Stimulated activated CD8-positive, alpha-beta memory T cell treated with anti-CD3 and anti-CD28 coated beads, Interleukin-2, amount 100 ng/mL, for 1 hour (primary cell): ENCODE measurements at places on chromosomes 16 and 17.

GRCh38 chr17:78883533-78884131 lies 19.4 kb downstream of the CEP295NL start:
- no peak for DNase-seq

- no peak for DNase-seq
These were observed 43.3 kb downstream of the MGAT5B start for GRCh38 chr17:76911299-76912017.

DNA sequence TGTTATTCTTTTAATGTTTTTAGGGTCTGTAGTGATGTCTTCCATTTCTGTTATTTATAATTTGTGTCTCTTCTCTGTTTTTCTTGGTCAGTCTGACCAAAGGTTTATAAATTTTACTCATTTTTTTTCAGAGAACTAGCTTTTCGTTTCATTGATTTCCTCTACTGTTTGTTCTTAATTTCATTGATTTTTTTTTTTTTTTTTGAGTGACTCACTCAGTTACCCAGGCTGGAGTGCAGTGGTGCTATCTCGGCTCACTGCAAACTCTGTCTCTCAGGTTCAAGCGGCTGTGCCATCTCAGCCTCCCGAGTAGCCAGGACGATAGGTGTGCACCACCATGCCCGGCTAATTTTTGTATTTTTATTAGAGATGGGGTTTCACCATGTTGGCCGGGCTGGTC lies 12.6 kb upstream of the UBTF start:
- DNase-seq: no peak

GRCh38 chr17:13635951-13636350 lies 34.2 kb upstream of the HS3ST3A1 start:
- no peak for DNase-seq

DNA sequence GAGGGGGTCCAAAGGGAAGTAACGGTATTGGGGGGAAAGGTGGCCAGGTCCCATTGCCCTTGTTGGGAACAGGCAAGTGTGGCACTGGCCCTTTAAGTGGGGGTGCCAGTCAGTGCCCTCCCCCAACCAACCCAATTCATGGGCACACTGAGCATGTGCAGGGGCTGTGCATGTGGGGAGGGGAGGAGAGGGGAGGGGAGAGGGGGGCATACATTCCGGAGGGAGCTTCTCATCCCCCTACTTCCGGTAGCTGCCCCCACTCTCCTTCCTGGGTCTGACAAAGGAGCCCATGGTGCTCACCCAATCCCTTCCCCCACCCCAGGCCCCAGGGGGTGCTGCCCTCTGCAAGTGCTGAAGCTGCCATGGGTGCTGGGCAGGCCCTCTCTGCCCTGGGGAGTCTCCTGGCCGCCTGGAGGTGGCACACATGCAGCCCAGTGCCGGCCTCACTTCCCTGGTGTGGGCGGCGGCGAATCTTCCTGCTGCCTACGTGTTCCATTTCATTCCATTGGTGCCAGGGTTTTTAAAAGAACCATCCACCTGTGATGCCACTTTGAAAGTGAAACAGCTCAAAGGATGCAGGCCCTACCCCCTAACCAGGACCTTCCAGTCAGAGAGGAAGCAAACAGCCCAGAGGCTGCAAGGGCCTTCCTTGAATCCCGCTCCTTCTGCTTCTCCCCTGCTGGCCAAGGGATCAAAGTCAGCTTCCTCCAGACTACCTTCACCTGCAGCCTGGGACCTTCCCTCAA lies 11.0 kb downstream of the HEXIM2 start:
- no peak for DNase-seq

GRCh38 chr17:32484041-32484461 lies 2.7 kb upstream of the CDK5R1 start:
- DNase-seq: no peak

- no peak for DNase-seq
These were observed at the start of gene FOXC2 for GRCh38 chr16:86566601-86566965. TSS of gene FOXC2 (plus strand) at chr16:86566829. CDS start at chr16:86567336, 507 bp downstream.

GRCh38 chr17:36849871-36850348 lies 87.4 kb upstream of the LHX1 start:
- DNase-seq: no peak

GRCh38 chr16:83520596-83520995 lies 287.2 kb upstream of the HSBP1 start:
- no peak for DNase-seq

DNA sequence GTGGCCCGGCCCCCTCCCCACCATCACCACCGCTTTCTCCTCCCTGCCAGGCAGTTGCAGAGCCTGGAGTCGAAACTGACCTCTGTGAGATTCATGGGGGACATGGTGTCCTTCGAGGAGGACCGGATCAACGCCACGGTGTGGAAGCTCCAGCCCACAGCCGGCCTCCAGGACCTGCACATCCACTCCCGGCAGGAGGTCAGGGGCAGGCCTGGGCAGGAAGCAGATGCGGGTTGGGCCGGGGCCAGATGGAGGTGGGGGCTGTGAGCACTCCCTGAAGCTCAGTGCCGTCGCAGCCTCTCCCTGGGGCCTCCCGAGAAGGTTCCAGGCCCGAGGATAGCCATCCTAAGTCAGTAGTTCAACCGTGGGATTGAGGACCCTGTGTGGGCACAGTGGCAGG lies 14.2 kb upstream of the ADGRG3 start:
- no peak for DNase-seq

DNA sequence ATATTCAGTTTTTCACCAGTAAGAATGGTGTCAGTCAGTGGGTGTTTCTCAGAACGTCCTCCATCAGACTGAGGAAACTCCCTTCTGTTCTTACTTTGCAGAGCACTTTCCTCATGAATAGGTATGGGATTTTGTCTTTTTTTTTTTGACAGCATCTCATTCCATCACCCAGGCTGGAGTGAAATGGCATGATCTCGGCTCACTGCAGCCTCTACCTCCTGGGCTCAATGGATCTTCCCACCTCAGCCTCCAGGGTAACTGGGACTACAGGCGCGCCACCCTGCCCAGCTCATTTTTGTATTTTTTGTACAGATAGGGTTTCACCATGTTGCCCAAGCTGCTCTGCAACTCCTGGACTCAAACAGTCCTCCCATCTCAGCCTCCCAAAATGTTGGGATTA lies 130.3 kb downstream of the ZNF778 start:
- no peak for DNase-seq

- no peak for DNase-seq
These were observed 388.1 kb upstream of the GOT2 start for GRCh38 chr16:59122262-59122537.

GRCh38 chr17:74133740-74134139 lies 69.7 kb upstream of the RPL38 start:
- no peak for DNase-seq

- no peak for DNase-seq
These were observed 46.1 kb upstream of the NLRP1 start for GRCh38 chr17:5630434-5630833.

DNA sequence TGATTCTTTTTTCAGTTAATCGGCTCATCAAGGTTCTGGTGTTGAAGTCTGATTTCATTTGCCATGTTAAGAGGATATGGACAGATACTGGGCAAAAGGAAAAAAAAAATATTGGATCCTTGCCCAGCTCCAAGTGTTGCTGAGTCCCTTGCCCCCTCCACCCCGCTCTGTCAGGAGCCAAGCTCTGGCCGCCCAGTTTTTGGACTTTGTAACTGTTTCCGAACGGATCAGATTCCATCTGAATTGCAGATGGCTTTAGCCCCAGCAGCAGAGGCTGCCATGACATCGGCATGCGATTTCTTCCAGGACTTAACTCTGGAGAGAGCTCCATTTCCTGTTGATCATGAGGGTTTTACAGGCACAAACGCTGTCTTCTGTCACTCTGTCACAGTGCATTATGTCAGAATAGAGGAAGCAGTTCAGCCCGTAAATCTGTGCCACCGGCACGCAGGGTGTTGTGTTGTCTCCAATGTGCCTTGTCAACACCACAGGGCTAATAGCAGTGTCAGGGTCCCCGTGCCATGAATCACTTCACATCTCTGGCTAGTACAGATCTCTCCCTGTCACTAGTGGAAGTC lies 615.6 kb downstream of the MAF start:
- DNase-seq: no peak

GRCh38 chr17:78971756-78972506 lies 7.8 kb downstream of the LGALS3BP start:
- no peak for DNase-seq

DNA sequence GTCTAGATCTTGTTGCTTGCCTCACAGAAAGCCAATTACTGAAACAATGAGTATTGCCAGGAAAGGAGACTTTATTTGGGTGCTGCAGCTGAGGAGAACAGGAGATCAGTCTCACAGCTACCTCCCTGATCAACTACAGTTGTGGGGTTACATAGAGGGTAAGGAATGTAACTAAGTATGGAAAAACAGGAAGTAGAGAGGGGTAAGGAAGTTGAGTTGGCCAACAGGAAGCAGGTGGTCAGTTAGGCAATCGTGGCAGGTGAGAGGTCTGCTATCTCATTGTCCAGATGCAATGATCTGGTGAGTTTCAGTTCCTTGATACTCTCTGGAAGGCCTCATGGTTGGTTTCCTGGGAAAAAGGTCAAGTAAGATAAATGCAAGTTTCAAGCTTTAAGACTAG lies 333.1 kb upstream of the GOT2 start:
- no peak for DNase-seq

DNA sequence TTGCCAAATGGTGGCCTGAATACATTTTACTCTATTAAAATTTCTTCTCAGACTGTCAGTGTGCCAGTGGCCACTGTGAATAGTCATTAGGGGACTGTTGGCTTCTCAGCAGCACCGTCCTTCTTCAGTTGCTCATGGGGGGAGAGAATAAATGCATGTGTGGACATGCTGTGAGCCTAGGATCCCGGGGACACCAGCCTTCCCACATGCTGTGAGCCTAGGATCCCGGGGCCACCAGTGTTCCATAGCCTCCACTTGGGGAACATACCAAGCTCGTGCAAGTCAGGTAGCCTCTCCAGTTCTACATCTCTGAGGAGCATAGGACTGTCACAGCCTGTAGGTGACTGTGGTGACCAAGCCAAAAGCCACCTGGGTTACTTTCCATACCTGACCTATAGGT lies 51.5 kb downstream of the BANP start:
- no peak for DNase-seq

GRCh38 chr17:59811209-59811608 lies 81.5 kb downstream of the TUBD1 start:
- no peak for DNase-seq

DNA sequence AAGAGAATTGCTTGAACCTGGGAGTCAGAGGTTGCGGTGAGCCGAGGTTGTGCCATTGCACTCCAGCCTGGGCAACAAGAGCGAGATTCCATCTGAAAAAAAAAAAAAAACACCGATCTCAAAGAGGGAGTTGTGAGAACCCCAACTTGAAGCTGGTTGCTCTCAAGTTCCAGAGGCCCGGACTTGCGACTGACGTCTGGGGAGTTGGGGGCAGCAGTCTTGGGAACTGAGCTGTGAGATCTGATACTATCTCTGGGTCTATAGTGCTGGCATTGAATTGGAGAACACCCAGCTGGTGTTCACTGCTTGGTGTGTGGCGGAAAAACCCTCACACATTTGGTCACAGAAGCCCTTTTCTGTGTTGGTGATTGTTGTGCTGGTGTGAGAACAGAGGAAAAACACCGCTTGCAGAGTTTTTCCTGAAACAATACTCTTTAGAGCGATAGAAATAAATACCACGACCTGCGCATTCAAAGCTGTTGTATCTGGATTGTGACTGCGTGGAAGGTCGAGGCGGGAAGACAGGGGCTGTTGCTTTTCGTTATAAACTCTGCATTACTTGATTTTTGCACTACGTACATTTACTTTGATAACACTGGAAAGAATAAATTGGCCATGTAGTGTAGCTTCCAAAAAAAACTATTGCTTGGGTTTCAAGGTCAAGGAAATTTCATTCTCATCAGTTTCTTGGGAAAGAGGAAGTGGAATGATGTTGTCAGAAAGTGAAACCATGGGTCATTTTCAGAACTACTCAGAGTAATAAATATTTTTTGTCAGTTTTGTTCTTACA lies 8.8 kb downstream of the SCIMP start:
- DNase-seq: no peak

- DNase-seq: no peak
These were observed 25.2 kb downstream of the C17orf67 start for GRCh38 chr17:56808503-56808902.

DNA sequence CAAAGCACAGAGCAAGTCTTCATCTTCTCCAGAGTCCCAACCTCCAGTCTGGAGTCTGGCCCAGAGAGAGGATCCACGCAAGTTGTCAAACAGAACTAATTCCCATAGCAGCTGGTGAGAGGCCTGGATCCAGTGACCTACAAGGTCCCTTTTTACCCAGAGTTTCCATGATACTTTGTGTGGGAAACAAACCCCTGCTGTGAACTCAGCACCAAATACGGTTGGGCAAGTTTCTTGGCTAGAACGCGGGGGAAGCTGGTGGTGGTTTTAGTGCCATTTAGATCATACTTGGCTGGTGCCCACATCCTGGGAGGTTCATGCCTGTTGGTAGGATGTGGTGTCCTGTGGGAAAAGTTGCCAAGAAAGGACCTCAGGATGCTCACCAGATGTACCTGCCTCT lies 18.1 kb downstream of the TMC7 start:
- DNase-seq: no peak

DNA sequence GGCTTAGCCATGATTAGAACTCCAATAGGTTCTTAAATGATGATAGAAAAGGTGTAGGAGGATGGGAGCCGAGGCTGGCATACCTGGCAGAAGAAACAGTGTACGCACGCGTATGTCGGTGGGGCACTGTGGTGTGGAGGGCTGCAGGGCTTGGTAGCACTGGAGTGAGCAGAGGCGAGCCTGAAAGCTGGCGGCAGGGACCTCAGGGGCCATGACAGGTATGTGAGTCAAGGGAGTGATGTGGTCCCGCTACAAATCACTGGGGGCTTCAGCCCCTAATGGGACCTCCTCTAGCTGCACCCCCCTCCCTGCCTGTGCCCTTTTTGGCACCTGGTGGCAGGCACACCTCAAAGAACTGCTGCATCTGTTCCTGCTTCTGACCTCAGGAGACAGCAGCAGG lies 67.3 kb downstream of the RAI1 start:
- no peak for DNase-seq

DNA sequence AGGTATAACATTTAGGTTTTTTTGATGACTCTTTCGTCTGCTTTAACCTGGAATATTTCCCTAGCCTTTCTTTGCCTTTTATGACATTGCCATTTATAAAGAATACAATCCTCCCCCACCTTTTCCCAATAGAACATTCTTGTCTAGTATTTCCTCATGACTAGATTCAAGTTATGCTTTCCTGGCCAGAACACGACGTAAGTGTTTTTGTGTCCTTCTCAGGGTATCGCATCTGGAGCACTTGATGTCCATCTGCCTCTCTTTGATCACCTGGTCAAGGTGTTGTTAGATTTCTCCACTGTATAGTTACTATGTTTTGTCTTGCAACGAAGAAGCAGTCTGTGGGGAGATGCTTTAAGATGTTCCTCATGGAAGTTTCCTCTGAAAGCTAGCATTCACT lies 87.4 kb downstream of the MSI2 start:
- no peak for DNase-seq

- DNase-seq: no peak
These were observed 17.2 kb downstream of the TMEM114 start for GRCh38 chr16:8572919-8573724.

- DNase-seq: no peak
These were observed 366.4 kb upstream of the ERCC4 start for GRCh38 chr16:13553453-13553985.

DNA sequence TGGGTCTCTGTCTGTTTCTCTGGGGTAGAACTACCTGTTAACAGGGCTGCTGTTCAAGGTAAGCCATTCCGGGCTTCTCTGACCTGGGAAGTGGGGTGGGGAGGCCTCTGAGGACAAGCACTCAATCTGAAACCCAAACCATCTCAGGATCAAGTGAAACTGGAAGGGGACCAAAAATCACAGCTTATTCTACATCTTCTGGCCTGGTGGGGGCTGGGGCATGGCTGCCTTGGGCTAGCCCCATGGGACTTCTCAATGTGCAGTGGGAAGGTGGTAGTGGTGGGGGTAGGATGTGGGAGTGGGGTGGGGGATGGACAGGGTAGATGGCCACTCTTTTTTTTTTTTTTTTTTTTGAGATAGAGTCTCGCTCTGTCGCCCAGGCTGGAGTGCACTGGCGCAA lies 5.5 kb downstream of the FLOT2 start:
- no peak for DNase-seq
